ENCODE measurements at places on chromosomes 3 and 15.

DNA sequence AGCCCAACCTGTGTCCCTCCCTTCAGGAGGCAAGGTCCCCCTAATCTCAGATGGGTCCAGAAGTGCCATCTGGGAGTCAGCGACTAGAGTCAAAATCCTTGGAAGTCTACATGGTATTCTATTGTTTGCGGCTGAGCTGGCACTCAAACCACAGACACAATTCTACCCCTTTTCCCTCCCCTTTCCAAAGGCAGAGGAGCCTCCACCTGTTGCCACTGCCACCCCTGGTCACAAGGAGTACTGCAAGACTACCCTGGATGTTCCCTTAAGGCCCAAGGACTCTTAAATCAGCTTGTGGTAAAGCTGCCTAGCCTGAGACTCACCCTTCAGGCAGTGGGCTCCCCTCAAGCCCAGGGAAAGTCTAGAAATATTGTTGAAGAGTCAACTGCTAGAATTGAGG, 4.3 kb upstream of the OR5H6 start:
- DNase-seq = no peak

DNA sequence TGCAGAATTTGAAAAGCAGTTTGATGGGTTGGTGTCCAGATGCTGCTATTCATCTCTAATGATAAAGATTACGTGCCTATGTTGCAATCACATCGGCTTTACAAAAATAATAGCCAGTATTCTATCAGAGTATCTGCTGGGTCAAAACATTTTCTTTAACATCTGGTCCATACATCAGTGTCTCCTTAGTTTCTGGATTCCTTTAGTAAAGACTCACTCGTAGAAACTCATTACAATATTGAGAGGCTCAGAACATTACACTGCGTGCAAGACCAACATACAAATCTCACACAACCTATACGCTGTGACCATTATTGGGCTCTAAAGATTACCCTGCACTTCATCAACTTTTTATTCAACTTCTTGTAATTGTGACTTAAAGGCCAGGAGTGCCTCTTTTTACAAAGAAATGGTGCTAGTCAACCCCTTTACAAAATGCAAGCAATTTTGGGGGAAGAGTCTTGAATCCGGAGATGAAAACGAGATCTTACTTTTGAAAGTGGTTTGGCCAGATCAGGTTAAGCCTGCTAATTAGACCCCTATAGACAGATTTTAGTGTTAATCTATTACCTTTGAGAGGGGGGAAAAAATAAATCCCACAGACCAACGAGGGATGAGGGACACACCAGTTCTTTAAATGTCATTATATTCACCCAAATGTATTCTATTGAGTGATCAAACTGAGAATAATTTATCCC, 2.9 kb downstream of the TRA2B start:
- DNase-seq = peak; percentile 48

GRCh38 chr3:17175187-17175807, 290.5 kb downstream of the PLCL2 start:
- DNase-seq = peak; percentile 89

GRCh38 chr3:27145719-27146118, 223.5 kb downstream of the NEK10 start:
- no peak for DNase-seq

DNA sequence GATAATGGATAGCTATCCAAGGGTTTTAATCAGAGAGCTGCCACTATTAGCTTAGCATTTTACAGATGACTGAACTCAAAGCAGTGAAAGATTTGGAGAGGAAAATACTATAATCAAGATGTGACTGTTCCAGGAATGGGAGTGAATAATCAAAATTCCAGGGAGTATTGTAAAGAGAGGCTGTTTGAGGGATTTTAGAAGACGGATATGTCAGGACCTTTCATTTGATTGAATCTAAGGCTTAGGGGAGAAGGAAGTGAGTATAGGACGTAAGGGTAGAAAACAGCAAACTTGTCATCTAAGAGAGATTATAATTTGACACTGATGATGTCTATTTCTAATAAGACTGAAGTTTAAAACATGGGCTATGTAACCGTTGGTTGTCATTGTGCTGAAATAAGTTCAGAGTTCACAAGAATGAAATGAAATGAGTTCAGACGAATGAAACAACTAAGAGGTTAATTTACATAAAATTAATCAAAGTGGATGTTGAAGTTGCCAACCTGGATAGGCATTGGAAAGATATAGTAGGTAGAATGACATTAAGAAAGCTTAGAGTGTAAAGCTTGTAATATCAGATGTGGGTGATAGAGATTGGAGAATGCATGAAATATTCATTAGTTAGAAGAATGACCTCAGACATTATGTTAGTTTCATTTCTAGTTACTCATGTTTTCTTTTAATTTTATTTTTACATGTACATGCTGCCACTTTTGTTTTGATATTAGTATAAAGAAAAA, 842.8 kb downstream of the SI start:
- no peak for DNase-seq

DNA sequence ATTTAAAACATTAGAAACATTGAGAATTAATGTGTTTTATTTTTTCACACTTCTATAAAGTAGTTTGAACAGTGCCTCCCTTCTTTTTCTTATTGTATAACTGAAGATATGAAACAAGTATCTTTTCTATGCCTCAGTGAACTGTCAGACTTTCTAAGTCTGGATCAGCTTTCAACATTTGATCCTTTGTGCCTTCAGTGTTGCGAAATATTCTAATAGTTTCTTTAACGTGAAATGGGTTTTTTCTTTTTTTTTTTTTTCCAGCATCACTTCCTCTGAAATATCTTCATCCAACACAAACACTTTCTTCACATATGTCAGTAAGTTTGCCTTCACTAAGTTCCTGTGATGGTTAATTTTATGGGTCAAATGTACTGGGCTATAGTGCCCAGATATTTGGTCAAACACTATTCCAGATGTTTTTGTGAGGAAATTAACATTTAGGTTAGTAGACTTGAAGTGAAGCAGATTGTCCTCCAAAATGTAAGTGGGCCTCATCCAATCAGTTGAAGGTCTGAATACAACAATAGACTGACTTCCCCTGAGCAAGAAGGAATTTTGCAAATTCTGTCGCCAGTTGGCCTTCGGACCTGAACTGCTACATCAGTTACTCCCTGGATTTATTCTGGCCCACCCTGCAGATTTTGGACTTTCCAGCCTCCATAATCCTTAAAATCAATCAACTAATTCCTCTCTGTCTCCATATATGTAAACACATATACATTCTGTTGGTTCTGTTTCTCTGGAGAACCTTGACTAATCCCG, 6.4 kb upstream of the CPOX start:
- DNase-seq = no peak

GRCh38 chr3:9768141-9768775, 1.5 kb downstream of the CAMK1 start:
- DNase-seq = no peak

DNA sequence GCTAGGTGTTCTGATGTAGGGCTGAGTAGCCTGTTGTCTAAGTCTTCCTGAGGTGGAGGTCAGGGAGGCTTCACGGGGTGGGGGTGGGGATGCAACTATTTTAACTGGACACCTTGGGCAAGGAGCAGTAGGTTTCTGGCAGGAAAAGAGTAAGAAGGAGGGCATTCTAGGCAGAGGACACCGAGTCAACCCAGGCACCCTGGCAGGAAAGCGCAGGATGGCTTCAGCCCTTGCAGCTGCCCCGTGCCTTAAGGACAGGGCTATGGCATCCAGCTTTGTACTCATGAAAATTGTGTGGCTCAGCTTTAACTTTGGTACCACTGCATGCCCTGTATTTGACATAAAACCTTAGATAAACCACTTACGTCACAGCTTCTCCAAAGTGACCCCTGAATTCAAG, 6.4 kb upstream of the FILIP1L start:
- no peak for DNase-seq

DNA sequence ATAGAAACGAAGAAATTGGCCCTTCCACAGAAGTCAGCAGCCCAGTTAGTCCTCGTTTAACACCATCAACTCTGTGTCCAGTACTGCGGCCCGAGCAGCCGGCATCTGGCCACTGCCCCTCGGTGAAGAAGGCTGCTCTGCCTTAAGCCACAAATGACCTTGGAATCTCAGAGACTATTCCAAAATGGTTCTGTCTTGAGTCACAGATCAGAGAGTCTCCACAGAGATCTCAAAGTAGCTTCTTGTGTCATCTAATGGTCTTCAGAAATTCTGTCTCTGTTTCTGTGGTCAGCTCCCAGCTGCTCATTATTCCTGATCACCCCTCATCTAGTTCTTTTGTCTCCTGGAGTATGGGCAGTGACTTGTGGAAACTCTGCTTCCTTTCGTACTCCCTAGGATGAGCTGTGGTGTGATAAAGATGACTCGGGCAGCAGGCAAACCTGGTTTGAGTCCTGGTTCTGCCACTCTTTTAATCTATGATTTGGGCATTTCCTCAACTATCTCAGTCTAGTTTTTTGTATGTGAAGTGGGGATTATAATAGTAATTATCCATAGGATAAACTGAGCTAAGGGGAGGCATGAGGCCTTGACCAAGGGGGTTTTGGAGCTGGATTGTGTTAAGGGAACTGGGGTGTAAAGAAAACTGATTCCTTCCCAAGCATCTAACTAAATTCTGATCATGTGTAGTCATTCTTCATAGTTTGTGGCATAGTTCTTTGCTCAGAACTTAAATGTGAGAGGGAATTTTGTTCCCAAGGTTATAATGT, 22.6 kb downstream of the CRTC3 start:
- peak; percentile 90 for DNase-seq

DNA sequence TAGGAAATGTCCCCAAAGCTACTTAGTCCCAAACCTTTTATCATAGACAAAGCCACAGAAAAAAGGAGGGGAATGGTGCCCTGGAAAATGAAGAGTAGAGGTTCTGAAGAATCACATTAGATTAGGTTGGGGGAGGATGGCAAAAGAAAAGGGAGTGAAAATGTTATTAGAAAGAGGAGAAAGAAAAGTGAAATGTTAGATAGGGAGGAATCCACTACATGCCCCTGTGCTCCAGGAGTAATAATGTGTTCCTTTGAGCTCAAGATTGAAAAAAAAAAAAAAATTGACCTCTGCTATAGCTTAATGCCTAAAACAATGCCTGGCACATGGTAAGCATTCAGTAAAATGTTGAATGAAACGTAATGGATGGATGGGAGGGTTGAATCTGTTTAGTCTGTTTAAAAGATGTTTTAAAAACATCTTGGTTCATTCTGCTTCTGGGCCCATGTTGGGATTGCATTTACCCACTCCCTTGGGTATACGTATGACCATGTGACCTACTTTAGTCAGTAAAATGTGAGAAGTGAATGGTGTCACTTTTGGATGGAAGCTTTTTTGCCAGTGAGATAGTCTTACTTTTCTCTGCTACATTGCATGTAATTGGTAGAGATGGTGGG, 19.0 kb downstream of the MAPK6 start:
- no peak for DNase-seq

Measured in fibroblast of upper back skin (primary cell).